ENCODE measurements at places on chromosomes 12 and 14.

GRCh38 chr14:36254020-36254624 lies 66.3 kb downstream of the MBIP start:
- no peak for DNase-seq

DNA sequence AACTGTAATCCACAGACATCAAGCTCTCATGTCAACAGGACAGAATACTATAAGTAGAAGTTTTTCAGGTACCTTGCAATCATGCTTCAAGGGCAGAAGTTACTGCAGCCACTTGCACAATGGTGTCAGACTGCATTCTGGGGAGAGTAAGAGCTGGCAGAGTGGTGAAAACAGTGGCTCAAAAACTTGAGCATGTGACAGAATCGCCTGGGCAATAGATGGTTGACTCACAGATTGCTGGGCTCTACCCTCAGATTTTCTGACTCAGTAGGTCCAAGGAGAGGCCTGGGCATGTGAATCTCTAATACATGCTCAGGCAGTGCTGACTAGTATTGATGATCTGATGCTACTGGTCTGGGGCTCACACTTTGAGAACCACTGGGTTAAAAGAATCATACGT lies 187.8 kb downstream of the TBX5 start:
- DNase-seq = no peak

GRCh38 chr12:115191342-115191741 lies 507.4 kb upstream of the TBX3 start:
- DNase-seq = no peak

DNA sequence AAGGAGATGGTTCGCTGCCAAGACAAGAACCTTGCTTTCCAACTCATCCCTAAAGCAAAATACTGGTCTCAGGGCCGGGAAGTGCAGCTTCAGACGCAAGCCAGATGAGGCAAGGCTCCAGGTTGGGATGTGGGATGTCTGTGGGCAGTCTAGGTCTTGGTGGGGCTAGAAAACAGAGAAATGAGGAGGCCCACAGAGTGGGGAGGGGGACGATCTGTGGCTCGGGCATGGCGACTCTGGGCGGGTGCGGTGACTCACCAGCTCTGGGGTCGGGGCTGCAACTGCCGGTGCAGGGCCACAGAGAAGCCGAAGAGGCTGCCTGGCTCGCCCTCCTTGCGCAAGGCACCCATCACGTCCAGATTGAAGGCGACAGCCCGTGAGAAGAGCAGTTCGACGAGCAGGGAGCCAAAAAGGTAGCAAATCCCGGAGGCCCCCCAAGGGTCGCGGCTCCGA lies 459 bp downstream of the ITGA7 start:
- DNase-seq = no peak

- DNase-seq = no peak
These were observed 11.4 kb upstream of the FOS start for GRCh38 chr14:75267141-75267721.

- peak; percentile 82 for DNase-seq
These were observed 20.5 kb downstream of the TTC7B start for GRCh38 chr14:90795744-90796143.

DNA sequence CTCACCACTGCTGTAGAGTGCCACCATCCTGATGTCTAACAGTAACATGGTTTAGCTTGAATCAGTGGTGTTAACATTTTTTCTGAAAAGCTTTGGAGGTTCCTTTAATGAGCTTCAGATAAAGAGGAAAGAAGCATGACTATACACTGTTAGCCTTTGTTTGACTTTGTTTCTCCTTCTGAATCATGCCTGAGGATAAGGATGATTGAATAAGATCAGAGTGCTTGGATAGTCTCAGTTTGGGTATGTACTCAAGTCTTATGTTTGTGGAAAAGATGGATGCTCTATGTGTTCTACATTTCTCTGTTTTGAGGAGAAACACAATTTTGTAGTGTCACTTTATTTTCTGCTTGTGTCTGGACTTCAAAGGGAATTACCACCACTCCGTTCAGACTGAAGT lies 42.0 kb downstream of the GPATCH2L start:
- no peak for DNase-seq

DNA sequence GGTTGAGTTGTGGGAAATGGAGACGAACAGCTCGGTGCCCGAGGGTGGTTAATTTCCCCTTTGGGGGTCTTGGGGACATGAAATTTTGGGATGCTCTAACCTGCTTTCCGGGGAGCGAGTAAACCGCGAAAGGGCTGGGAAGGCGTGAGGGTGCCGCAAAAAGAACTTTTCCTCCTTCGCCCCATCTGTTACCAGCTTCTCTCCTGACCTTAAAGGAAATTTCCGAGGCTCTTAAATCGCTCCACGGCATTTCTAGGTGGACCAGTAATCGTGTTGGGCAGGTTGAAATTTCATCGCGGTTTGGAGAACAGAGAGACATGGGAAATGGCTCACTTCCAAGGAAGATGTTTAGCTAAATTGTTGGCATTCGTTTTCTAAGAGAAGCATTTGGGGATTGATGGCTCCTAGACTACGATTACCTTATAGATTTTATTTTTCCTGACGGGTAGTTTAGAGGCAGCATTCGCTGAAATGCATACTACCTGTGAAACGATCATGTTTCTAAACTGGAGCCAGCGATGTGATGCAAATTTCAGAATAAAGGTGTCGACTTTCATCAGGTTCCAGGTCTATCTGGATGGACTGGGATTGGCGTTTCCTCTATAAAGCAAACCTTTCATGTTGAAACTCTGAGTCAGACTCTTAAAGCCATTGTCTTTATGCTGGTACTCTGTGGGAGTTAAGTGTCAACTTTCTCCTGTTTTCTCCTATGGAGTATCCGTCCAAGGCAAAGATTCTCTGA lies 414.5 kb downstream of the PCNX1 start:
- peak; percentile 43 for DNase-seq

GRCh38 chr12:107590814-107591375 lies 94.7 kb upstream of the PWP1 start:
- no peak for DNase-seq

DNA sequence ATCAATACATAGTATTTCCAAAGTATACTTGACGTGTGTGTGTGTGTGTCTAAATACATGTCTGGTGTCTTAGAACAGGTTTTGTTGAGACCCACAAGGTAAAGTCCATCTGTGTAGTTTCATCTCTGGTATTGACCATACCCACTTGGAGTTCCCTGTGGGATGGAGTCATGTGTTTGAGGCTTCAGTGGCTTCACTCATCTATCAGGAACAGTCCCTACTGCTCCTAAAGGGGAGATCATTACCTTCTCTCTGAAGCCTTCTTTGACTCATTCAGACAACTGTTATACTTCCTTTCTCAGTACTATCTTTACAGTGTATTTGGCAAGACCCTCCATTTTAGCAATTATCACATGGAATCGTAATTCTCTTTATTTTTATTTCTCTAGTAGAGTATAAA lies 14.2 kb downstream of the RAB21 start:
- DNase-seq = no peak

DNA sequence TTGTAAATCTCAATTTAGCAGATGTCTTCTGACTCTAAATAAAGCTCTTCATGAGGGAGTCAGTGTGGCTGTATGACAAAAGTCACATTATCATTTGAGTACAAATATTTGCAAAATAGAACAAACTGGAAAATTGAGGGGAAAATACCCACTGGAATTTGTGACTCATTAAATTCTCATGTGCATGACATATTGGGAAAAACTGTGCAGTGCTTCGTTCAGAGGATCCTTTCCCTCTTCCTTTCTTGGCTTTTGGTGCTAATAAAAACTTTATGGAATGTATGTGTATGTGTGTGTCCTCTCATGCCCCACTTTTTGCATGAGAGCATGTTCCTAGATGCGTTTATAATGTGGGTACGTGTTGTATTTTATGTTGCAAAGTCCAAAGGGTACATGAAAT lies 267.8 kb downstream of the KTN1 start:
- DNase-seq = peak; percentile 44

DNA sequence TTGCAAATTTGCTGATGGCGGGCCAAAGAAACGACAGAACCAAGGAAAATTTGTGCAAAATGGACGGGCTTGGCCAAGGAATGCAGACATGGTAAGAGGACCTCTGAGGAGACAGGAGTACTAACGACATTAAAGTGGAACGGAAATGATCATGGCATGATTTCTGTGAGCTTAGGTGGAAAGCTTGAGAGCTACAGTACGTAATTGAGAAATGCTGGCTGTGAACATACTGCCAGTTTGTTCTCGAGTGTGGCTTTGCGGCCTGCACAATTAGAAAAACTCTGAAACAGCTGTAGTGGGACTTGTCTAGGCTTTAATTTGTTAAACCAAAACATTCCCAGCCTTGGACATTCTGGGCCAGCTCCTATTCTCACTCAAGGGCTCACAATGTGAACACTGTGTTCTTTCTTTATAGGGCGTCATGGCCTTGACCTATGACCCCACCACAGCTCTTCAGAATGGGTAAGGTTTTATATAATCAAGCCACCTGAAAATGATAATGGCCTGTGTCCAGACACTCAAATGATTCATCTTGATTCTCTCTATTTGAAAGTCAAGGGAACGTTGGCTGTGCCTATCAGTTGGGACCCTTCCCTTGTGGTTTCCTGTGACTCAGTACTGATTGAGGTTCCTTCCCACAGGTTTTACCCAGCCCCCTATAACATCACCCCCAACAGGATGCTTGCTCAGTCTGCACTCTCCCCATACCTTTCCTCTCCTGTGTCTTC lies 48.5 kb downstream of the BAZ2A start:
- DNase-seq = no peak

- no peak for DNase-seq
These were observed 101.8 kb downstream of the LRIG3 start for GRCh38 chr12:58818546-58818945.

DNA sequence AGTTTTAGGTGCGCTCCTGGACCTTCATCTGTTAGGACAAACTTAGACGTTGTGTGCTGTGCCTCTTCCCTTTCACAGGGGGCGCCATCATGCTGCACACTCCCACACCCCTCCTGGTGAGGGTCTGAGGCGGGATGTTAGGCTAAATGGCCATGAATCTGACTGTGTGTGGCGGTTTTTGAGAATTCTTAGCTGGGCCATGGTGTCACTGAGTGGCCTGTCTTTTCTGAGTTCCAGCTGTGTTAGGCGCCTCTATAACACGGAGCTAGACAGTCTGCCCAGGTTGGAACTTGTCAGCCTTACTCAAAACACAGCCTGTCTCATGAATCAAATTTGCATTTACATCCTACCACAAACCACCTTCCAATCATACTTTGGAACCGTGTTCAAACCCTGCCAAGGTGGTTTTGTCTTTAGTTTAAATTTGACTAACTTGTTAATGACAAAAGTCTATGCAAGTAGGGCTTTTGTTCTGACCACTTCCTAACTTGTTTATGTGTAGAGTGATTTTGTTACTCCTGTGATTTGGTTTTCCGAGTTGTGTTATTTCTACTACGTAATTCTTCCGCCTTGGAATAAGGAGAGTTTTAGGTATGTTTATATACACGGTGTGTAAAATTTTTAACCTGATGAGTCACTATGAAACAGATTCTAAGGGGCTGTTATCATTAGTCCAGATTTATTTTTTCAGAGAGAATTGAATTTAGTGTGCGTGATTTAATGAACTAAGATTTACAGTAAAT lies 19.6 kb downstream of the ACVR1B start:
- DNase-seq = no peak

GRCh38 chr12:30847259-30847658 lies 79.3 kb upstream of the TSPAN11 start:
- DNase-seq = peak; percentile 90

- DNase-seq = no peak
These were observed 87.8 kb downstream of the FLRT2 start for GRCh38 chr14:85617791-85618190.

- DNase-seq = no peak
These were observed 19.8 kb upstream of the CAPRIN2 start for GRCh38 chr12:30774599-30774998.

DNA sequence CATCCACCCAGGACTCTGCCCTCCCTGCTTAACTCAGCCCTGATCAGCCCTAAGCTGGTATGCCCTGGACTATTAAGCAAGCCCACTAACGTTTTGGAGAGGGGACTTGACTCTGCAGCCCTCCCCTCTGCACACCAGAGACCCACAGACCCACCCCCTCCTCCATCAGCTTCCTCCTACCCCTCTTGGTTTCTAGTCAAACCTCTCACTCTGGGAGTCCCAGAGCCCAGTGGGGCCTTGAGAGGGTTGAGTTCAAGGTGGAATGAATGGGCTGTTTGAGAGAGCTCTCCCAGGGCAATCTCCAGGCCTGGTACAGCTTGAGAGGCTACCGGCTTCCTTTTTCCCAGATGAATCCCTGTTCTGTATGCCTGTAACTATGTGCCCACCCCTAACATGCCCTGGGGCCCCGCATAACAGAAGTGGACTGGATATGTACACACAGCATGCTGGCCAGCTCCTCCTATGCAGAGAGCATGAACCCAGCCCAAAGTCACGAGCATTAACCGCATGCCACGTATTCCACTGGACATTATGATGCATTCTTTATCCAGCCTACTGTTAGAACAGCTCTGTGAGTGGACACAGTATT lies 43.6 kb downstream of the IRF2BPL start:
- DNase-seq = no peak

GRCh38 chr12:91852634-91853033 lies 293.0 kb downstream of the BTG1 start:
- DNase-seq = no peak

- DNase-seq = no peak
These were observed 17.1 kb downstream of the PLD4 start for GRCh38 chr14:104941508-104942365.

- peak; percentile 76 for DNase-seq
These were observed 231.4 kb downstream of the PCNX1 start for GRCh38 chr14:71138448-71139293.

DNA sequence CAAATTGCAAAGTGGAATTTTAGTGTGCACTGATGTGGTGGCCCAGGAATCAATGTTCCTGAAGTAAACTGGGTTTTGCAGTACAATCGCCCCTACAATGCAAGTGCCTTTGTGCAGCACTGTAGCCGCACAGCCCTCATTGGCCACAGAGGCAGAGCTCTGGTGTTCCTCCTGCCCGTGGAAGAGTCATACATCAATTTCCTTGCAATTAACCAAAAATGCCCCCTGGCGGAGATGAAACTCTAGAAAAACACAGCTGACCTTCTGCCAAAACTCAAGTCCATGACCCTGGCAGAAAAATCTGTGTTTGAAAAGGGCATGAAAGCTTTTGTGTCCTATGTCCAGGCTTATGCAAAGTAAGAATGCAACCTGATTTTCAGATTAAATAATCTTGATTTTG lies 117.9 kb upstream of the PRB2 start:
- DNase-seq = no peak

DNA sequence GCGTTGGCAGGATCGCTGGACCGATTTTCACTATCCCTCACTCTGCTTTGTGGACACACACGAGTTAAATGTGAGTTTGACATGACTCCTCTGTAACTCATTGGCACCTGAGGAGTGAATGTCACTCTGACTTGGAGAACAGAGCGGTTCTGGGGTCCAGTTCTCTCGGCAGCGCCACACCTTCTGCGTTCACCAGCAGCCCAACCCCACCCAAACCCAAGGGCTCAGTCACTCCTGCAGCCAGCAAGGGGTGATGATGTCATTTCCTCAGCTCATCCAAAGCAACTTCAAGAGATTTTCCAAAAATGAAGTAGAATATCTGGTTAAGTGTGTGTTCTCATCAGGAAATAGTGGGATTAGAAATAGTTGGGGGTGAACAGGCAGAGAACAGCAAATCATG lies 36.3 kb downstream of the ADGRD1 start:
- no peak for DNase-seq

GRCh38 chr12:59459966-59460660 lies 135.7 kb upstream of the SLC16A7 start:
- no peak for DNase-seq
